ENCODE measurements at places on chromosomes 5 and 9.

GRCh38 chr5:137741718-137742117 is 5.8 kb upstream of the KLHL3 start:
- DNase-seq = no peak

DNA sequence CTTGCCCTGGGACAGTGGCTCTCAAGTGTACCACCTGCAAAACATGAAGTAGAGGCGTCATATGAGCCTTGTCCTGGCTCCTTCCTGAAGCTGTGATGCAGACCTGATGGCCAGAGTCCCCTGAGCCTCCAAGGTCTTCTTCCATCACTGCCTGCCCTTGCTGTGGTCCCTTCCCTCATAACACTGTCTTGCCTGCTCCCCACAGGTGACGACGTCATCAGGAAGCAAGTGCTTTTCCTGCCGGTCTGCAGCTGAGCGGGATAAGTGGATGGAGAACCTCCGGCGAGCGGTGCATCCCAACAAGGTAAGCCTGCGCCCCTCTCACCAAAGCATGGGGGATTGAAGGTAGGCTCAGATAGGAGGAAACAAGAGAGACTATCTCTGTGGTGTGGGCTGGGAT is 107.3 kb downstream of the DAB2IP start:
- DNase-seq = no peak

DNA sequence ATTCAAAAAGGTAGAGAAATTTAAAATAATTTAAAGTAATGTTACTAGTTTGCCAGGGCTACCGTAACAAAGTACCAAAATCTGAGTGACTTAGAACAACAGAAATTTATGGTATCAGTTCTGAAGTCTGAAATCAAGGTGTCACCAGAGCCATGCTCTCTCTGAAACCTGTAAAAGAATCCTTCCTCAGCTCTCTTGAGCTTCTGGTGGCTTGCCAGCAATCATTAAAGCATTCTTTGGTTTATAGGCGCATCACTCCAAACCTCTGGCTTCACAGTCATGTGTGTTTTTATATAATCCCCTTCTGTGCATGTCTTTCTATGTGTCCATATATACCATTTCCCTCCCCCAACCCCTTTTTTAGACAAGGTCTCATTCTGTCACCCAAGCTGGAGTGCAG is 220.3 kb downstream of the COX7C start:
- DNase-seq = no peak

DNA sequence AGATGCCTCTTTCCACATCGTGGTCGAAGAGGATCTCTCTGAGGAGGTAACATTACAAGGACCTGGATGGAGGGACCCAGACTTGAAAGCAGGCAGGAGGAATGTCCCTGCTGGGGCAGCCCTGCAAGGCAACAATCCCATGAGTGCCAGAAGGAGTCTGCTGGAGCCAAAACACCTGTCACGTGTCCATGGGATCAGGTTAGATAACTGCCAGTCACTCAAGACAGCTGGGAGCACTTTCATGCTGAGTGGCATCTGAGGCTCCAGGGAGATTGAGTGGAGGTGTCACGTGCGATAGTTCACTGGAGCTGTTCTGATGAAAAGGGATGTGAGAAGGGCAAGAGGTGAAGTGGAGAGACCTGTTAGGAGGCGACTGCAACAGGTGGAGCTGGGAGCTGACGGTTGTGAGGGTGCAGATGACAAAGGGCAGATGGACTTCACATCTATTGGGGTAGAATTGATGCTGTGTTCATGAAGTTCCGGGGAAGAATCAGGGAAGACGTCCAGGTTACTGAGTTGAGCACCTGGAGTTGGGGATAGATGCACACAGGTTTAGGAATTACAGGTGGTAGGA is 68.4 kb downstream of the ICE1 start:
- no peak for DNase-seq

- no peak for DNase-seq
These were observed 778 bp downstream of the FRRS1L start for GRCh38 chr9:109166171-109166770.

Data from HS-5 (cell line).